ENCODE measurements at places on chromosomes 2 and 18.

DNA sequence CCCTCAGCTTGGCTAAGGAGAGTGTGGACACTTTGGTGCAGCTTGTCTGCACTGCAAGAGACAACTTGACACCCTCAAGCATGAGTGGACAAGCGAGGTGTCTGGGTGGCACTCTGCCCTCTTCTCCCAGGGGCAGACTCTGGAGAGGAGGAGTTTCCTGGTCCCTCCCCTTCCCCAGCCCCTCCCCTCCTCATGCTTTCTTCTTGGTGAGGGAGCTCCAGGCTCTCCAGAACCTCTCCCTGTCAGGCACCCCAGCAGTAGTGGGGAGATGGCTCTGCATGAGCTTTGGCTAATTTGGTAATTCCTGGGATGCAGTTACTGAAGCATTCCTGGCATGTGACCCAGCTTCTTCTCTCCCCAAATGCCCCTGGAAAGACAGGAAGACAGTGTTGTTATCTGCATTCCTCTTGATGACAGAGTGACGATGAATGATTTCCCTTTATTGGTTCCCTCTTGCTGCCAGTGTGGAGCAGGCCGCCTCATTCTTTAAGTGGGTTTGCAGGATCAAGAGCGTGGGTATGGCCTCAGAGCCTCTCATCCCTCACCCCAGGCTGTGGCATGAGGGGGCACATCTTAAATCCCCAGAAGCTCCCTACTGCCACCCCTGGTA, 89.2 kb downstream of the STPG4 start:
- no peak for DNase-seq

GRCh38 chr2:120564213-120565094, 171.2 kb upstream of the GLI2 start:
- no peak for DNase-seq

- no peak for DNase-seq
Observed at GRCh38 chr18:56576826-56577573, 61.4 kb downstream of the TXNL1 start.

DNA sequence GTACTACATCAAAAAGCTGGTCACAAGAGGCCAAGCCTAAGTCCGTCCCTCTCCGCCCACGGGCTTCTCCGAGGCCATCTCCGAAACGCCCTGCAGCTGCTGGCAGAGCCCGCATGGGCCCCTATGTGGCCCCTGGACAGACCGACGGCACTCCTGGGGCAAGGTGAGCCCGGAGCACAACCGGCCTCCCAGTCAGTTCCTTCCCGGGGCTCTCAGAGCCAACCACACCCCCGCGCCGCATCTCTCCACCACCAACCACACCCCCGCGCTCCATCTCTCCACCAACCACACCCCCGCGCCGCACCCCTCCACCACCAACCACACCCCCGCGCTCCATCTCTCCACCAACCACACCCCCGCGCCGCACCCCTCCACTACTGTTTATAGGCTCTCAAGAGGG, 93.5 kb downstream of the ZNF516 start:
- DNase-seq = no peak

DNA sequence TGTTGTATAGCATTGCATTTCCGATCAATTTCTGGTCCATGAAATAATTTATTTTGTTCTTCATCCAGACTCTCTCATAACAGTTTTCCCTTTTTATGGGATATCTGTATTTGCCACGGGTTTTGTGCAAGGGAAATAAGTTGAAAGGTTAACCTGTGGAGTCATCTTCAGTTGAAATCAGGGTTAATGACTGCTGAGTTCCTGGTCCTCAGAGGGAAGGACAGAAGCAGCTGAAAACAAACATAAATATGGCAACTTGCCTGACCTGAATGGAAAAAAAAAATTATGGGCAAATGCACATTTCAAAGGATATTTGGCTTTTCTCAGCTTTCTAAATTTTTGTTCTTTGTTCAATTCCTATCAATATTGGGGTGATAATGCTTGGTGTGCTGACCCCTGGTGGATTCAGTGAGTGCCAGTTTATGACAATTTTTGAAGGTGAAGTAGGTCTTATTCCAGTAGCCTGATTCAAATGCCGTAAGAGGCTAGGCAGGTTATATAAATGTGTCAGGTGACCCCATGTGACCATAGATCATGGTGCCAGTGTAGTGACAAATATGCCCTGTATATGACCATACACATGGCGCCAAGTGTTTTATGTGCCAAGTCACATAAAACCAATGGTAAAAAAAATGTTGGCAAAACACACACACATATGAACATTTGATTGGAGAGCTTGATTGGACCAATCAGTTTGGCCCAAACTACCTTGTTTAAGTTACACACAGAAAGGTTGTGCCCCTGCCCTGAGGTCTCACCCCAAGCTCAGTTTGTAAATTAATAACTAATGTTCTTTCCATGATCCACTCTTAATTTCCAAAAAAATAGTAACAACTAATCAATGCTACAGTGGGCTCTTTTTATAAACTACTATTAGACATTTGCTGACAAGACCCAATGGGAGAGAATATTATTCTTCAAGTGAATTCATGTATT, 47.6 kb upstream of the FAM124B start:
- no peak for DNase-seq

- no peak for DNase-seq
Observed at GRCh38 chr2:64217198-64217869, 73.1 kb upstream of the PELI1 start.

All from stimulated activated CD8-positive, alpha-beta memory T cell treated with anti-CD3 and anti-CD28 coated beads, Interleukin-12 subunit alpha, Interleukin-12 subunit beta, amount 100 ng/mL, for 1 hour (primary cell).